ENCODE measurements at places on chromosomes 7 and 10. TPM values are rescaled to one million over a fixed set of nuclear protein-coding genes. Genes with fewer than 3 reads are reported as not detected.

The MRPS16 gene
- 75.2 TPM for total RNA-seq

The HOXA3 gene
- not detected for total RNA-seq

The CLIP2 gene
- 52.9 TPM for total RNA-seq

The MRC1 gene
- not detected for total RNA-seq

The OR2A7 gene
- total RNA-seq = 0.23 TPM

The H2AZ2 gene
- total RNA-seq = 194 TPM

The VIPR2 gene
- not detected for total RNA-seq

The TRPV6 gene
- not detected for total RNA-seq

The C10orf143 gene
- 0.82 TPM for total RNA-seq

The OGDHL gene
- 0.12 TPM for total RNA-seq

The FBXL13 gene
- total RNA-seq = 1.6 TPM

The ADRA2A gene
- 2.9 TPM for total RNA-seq

The VAX1 gene
- not detected for total RNA-seq

The BTBD16 gene
- not detected for total RNA-seq

The RAB19 gene
- not detected for total RNA-seq

The CTAGE8 gene
- not detected for total RNA-seq

The MBL2 gene
- total RNA-seq = not detected

The FLNC gene
- 153 TPM for total RNA-seq

The MAT1A gene
- total RNA-seq = not detected

The AEBP1 gene
- 122 TPM for total RNA-seq

The MKX gene
- total RNA-seq = 0.08 TPM

The ASB15 gene
- not detected for total RNA-seq

The PHF14 gene
- 41.4 TPM for total RNA-seq

The OR2A1 gene
- 0.08 TPM for total RNA-seq

The ENKUR gene
- total RNA-seq = 0.23 TPM

The LBX1 gene
- total RNA-seq = not detected

The CYCS gene
- total RNA-seq = 41.6 TPM

The HMX2 gene
- total RNA-seq = not detected

The OR9A2 gene
- total RNA-seq = 0.12 TPM

The ELMO1 gene
- 0.15 TPM for total RNA-seq

The KLF14 gene
- total RNA-seq = not detected

The ANKRD61 gene
- 0.35 TPM for total RNA-seq

The RSPH10B2 gene
- total RNA-seq = 0.30 TPM

The ADAP1 gene
- 2.3 TPM for total RNA-seq

Data from smooth muscle cell of the coronary artery (primary cell).